ENCODE measurements at places on chromosomes 12 and 14.

DNA sequence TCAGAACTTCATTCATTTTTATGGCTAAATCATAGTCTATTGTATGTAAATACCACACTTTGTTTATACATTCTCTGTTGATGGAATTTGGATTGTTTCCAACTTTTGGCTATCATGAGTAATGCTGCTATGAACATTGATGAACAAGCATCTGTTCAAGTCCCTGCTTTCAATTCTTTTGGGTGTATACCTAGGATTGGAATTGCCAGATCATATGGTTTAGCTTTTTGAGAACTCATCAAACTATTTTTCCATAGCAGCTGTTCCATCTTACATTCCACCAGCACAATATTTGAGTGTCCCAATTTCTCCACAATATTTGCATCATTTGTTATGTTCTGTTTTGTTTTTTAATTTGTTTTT is 52.3 kb upstream of the CCND2 start:
- no peak for DNase-seq

GRCh38 chr12:108356835-108357806 is 18.0 kb upstream of the CMKLR1 start:
- DNase-seq, result no peak

DNA sequence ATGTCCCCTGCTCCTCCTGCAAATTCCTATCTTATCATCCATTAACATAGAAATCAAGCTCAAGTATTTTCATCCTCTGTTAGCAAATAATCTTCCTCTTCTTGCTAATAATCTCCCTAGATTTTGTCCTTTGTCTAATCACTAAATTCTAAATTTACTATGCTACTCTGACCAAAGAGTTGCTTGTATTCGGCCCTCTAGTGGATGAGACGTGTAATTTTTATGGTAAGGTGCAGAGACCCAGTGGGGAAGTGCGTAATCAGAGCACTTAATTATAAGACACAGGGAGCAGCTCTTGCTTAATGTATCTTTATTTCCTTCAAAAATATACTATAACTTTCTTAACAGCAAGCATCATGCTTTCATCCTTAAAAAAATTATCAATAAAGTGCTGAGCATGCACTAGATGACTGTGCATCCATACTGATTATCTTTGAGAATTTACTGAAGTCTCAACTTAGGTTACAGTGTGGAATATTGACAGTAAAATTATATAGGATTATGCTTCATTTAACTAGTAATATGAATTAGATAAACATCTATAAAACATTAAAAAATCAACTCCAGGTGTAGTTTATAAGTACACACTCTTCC is 212.6 kb downstream of the SLC16A7 start:
- no peak for DNase-seq

GRCh38 chr14:63852271-63852816 is 460 bp upstream of the SYNE2 start:
- DNase-seq, result peak; percentile 95

DNA sequence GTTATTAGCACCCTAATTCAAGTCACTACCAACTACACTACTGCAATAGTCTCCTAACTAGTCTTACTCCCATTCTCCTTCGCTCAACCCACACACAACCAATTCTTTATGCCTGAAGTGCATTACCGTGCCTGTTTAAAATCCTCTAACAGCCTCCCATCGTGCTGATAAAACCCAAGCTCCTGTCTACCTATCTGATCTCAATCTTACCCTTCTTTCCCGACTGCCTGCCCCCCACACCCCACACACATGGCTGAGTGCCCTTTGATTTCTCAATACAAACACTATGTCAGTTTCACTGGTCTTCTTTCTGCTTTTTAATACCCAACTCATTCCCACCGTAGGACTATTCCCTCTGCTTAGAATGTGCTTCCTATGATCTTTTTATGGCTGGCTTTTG is 59.9 kb downstream of the SPPL3 start:
- DNase-seq, result no peak

DNA sequence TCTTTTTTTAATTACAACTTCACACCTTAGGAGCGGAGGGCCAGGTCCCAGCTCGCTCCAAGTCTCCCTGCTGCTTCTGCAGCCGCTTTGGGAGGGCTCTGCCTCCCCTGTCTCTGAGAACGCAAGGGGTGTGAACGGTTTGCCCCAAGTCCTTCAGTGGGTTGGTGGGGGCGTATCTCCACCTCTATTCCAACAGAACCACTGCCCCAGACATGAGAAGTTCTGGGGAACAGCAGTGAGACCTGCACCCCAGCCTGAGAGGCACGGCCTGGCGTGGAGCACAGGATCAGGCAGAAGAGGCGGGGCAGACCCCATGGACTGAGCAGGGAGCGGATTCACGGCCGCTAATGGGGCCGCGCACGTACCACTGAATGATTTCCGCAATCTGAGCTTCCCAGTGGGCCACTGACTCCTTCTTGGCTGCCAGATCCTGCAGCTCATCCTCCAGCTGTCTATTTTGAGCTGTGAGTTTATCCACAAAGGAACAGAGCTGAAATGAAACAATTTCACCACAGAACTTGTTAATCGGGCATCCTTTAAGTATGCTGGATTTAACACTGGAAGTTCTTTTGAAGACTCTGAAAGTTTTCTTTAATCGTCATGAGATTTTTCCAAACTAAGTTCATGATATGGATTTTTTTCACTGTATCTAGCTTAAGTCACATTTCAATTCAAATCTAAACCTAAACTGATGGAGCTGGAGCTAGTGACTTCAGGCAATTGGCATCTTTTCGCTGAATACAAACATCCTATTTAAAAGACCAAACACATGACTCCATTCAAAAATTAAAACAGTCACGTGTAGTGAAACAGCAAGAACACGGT is 44.4 kb downstream of the AMN start:
- no peak for DNase-seq

DNA sequence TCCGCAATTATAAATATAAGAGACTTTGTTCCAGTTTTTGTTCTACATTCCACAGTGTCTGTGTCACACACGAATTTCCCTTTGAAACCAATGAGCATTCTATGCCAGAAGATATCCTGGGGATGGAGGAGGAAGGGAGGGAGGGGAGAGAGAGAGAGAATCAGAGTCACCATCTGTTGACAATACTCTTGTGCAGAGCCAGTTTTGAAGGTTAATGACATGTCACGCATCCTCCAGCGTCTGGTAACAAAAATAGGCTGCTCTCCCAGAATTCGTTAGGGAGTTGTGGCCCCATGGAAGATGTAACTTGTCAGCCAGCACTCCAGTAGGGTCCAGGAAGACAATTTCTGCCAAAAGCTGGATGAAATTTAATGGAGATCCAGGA is 213.5 kb upstream of the KRR1 start:
- DNase-seq, result peak; percentile 27

DNA sequence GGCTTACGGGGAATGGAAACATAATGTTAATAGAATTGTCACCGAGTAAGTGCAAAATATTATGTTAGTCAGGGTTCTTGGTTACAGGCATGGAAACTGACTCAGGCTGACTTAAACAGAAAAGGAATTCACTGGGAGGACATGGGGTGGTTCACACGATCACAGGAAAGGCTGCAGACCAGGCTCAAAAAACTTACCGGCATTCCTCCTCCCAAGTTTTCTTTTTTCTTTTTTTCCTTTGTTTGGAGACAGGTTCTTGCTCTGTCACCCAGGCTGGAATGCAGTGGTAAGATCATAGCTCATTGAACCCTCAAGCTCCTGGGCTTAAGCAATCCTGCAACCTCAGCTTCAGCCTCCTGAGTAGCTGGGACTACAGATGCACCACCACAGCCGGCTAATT is 11.9 kb upstream of the UBE2N start:
- no peak for DNase-seq

DNA sequence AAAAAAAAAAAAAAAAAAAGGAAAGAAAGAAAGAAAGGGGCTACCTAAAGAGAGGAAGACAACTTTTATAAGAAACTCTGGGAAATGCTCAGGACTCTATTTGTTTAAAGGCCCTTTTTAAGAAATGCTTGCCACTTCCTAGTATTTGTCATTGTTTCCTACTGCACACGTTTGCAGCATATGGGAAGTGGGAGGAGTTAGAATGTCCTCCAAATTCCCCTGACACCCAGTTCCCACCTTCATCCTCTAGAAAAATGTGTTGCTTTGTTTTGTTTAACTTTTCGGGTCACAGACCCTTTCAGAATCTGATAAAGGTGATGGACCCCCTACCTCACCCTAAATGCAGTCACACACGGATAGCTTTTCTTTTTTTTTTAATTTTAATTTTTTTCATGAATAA is 40.8 kb downstream of the NINJ2 start:
- no peak for DNase-seq

DNA sequence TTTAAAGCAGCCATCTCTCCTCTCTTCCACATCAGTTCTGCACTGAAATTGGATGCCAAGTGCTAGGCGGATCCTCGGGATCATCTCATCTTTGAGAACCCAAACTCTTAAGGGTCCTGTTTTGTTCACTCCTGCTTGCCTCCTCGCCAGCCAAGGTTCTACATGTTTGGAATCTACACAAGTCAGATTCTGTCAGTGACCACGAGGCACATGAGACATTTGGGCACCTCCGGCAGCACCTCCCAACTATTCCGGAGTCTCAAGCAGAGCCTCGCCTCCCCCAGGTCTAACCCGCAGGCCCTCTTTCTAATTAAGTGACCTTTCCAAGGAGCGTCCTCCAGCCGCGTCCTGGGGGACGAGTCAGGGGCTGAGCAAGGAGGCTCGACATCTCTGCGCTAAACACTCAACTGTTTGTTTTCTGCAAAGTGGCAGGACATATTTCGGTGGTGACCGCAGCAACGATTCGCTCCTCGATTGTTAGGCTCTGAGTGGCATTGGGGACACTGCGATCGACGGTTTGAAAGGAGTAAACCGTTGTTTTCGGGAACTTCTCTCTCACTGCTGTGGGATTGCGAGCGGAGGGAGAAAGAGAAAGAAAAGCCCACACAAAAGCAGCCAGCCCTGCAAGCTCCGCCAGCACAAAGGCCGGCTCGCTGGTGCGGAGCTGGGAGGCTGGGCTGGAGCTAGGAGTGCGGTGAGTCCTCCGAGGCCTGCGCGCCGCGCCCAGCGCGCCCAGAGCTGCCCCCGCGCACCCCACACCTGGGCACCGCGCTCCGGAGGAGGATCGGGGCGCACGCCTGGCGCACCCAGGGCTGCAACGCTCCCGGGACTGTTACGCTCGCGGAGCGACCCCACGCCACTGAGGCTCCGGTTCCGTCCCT is 640 bp downstream of the ARMH4 start:
- peak; percentile 60 for DNase-seq

DNA sequence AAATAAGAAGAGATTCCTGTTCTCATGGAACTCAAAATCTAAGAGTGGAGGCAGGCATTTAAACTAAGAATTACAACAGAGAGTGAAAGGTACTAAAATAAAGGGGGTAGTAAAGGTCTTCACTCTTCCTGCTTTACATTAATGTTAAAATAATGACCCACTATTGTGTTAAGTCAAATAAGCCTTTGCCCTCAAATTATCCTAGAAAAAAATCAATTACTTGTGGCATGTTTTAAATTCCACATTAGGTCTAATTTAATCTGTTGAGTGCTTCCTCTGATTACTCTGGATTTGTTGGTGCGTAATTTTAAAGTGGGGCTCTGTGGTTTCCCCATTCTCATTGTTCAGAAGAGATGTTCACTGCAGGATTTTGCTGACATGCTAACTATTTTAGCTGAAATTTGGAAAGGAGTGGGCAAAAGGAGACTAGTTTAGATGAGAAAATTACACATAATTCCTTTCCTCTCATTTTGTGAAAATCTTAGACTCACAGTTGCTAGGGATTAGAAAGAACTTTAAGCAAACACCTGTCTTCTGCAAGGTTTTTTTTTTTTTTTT is 35.5 kb downstream of the BTG1 start:
- DNase-seq, result peak; percentile 23

DNA sequence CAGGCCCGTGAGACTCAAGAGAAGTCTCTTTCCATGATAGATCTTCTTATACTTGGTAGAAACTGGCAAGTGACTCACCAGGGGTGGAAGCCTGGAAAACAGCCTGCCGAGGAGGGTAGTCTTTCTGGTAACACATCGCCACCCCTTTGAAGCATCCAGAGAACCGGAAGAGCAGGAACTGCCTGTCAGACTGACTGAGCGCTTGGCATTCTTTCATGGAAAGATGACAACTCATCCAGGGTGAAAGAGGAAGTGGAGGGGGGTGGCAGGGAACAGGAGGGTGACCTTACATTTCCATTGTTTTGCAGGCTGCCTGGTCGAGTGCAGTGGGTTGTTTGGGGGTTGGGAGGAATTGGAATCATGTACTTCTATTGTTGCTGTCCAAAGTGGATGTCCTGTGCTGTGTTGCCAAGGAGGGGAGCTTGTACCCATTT is 34.5 kb downstream of the PRKCH start:
- DNase-seq, result no peak

GRCh38 chr14:103302966-103303365 is 31.1 kb upstream of the EIF5 start:
- no peak for DNase-seq

DNA sequence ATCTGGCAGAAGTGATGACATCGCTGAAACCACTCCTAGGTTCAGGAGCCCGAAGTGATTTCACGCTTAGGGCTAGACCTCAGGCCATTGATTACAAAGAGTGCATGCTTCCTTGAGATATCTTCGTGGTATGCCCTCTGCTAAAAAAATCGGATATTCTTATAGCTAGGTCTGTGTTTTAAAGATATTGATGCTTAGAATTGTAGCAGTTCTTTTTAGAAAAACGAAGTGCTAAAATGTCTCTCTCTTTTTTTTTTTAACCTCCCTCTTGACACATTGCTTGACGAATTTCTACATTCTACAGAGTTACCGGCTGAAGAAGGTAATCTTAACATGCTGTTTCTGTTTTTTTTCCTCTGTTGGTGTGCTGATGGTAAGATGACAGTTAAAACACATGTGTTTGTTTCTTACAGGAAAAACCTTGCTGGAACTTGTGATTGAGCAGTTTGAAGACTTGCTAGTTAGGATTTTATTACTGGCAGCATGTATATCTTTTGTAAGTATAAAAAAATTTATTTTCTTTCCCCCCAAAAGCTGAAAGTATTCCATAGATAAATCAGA is 1.3 kb downstream of the ATP2A2 start:
- no peak for DNase-seq

- peak; percentile 96 for DNase-seq
These were observed 206.5 kb upstream of the EEA1 start for GRCh38 chr12:93135286-93136239.

DNA sequence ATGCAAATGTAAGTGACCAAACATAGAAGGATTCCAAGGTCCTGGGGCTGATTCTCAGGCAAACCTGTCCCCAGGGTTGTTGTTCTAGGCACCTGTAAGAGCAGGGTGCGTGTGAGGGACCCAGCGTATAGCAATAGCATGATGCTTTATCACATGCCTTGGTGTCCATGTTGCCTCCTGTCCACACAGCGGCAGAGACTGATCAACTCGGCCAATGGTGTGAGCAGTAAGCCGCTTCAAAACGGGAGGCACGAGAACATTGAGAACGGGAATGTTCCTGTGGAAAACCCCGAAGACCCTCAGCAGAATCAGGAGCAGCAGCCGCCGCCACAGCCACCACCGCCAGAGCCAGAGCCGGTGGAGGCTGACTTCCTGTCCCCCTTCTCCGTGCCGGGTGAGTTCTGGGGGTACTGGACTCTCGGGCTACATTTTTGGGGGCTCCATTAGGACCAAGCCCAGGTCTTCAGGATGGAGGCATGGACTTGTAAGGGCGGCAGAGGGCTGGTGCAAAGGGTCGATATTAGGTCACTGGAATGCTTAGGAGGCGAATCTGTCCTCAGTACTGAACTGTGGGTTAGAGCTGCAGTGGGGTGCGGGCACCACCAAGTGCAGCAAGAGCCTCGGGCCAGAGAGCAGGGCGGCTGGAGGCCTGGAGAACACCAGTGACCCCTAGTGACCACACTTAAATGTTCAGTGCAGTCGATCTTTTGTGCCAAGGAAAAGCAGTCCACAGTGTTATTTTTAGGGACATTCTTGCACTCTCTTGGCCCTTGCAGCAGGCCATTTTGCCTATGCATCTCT is 57.2 kb upstream of the RIN3 start:
- DNase-seq, result no peak
